Activated naive CD8-positive, alpha-beta T cell treated with anti-CD3 and anti-CD28 coated beads, Interleukin-2, amount 10 ng/mL, durations not matched to agents 7 days and 5 days (primary cell): ENCODE measurements at places on chromosomes 3 and 15. TPM values are rescaled to one million over a fixed set of nuclear protein-coding genes. Genes with fewer than 3 reads are reported as not detected.

GRCh38 chr15:85458764-85459163 lies 78.4 kb downstream of the AKAP13 start:
- H3K4me3 ChIP-seq: no peak overlapping the region
- no peak overlapping the region for H3K27ac ChIP-seq
- H3K4me1 ChIP-seq: peaks cover 18% of the 10 kb centered on the region

SHC4 gene
- 0.23 TPM for total RNA-seq

CYP1A2 gene
- not detected for total RNA-seq

DNA sequence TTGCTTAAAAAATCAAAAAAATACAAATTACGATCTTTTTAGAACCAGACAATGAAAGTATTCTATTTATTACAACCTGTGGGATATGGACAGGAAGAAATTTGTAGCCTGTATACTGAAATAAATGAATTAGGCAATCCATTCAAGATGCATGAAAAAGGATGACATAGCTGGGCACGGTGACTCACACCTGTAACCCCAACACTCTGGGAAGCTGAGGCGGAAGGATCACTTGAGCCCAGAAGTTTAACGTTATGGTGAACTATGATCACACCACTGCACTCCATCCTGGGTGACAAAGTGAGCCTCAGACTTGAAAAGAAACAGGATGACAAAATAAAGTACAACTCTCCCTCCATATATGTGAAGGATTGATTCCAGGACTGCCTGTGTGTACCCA lies 74.1 kb downstream of the MSL2 start:
- peaks cover 9% of the 10 kb centered on the region for H3K27me3 ChIP-seq
- H3K27ac ChIP-seq: no peak overlapping the region
- no peak overlapping the region for H3K4me3 ChIP-seq
- peaks cover 3% of the 10 kb centered on the region for H3K36me3 ChIP-seq
- no peak for DNase-seq
- no peaks in the 10 kb centered on the region for H3K4me1 ChIP-seq

DNA sequence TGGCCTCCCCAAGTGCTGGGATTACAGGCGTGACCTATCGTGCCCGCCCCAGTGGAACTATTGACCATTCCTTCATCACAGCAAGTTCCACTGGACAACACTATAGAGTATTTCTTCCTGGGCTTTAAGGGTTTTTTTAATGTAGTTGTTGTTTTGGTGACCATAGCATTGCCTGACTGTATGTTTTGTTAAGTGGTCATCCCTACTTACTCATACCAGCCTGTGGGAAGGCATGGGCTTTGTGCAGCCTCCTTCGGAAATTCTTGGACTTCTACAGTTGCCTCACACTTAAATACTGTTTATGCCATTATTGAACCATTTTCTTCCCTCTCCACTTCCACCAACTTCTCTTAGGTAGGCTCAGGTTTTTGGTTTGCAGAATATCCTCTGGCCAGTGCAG lies 19.9 kb upstream of the ALPK3 start:
- H3K4me1 ChIP-seq: no peaks in the 10 kb centered on the region
- no peak for DNase-seq
- no peaks in the 10 kb centered on the region for H3K27me3 ChIP-seq
- H3K4me3 ChIP-seq: no peak overlapping the region

- no peaks in the 10 kb centered on the region for H3K36me3 ChIP-seq
- H3K4me3 ChIP-seq: no peak overlapping the region
- H3K4me1 ChIP-seq: no peaks in the 10 kb centered on the region
- H3K27ac ChIP-seq: no peak overlapping the region
- no peaks in the 10 kb centered on the region for H3K27me3 ChIP-seq
- no peak for DNase-seq
These were observed 786.4 kb downstream of the MCTP2 start for GRCh38 chr15:95017666-95018328.
